ENCODE measurements at places on chromosomes 2 and 18. TPM values are rescaled to one million over a fixed set of nuclear protein-coding genes. Genes with fewer than 3 reads are reported as not detected.
A peak's percentile ranks its signal among the peaks of the same experiment; 100 is the strongest.

The SIX2 gene
- not detected for total RNA-seq

GRCh38 chr2:72896446-72896845, 9.2 kb downstream of the SPR start:
- peaks cover 29% of the 10 kb centered on the region for H3K27me3 ChIP-seq
- peak; percentile 25 for DNase-seq
- no peaks in the 10 kb centered on the region for H3K36me3 ChIP-seq
- H3K27ac ChIP-seq: no peak overlapping the region

DNA sequence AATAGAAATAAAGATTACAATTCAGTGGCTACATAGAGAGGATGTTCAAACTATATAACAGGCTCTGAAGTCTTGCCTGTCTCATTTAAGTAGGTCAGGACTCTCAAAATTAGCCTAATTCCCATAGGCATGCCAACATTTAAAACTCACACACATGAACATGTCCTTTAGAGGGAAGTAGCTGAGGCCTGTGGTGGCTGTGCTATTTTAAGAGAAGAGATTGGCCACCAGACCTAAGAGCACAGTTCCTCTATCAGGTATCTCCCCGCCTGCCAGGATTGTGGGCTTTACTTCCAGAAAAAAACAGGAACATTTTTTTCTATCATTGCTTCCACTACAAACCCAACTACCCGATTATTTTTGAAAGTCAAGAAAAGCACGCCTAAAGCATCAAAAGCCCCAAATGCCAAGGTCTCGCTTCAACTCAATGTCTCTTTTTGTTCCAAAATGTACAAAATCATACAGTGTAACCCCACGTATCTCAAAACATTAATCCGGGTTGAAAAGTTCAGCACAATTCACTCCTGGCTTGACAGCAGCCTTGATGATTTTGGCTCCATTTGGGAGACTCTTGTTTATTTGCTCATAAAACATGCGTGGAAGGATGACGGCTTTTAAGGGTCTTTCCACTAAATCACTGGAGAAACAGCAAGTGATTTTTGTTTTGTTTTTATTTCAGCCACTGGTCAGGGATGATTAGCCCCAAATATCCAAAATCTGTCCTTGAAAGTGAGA, 15.3 kb downstream of the FHL2 start:
- peak overlapping the region; percentile 56 for H3K27ac ChIP-seq
- no peaks in the 10 kb centered on the region for H3K27me3 ChIP-seq
- peaks cover 53% of the 10 kb centered on the region for H3K4me1 ChIP-seq
- no peak overlapping the region for H3K4me3 ChIP-seq
- no peak for DNase-seq
- H3K36me3 ChIP-seq: peaks cover 94% of the 10 kb centered on the region

GRCh38 chr2:181143790-181144300, 163.4 kb downstream of the UBE2E3 start:
- H3K27ac ChIP-seq: no peak overlapping the region
- H3K4me3 ChIP-seq: no peak overlapping the region
- DNase-seq: no peak
